Endothelial cell (in vitro differentiated cells): ENCODE measurements at places on chromosomes 11 and 22.

DNA sequence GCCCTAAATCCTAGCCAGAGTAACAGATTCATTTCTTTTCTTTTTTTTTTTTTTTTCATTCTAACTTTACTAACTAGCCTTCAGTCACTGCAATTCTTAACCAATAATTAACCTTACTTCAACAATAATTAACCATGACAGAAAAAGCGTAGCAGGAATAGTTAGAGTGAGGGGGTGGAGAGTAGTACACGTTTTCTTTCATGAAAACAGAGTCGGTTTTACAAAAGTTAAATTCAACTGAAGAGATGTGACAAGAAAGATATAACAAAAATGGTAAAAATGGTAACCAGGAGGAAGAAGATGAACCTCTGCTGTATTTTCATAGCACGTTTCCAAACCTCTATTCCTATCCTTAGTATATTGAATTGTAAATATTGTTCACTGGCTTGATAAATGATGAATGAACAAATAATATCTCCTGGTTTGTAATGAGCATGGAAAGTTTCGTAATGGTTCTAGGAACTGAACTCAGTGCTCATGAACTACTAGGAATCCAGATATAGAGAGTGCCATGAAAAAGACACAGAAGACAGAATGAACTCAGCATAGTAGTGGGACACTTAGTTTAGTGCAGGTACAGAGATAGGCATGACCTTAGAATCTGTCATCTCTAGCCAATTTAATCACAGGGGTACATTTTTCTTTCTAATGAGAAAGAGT lies 116.5 kb upstream of the ANO5 start:
- no peak for DNase-seq

GRCh38 chr11:134289789-134290188 lies 13.6 kb downstream of the GLB1L3 start:
- no peak for DNase-seq

- DNase-seq, result no peak
These were observed 777.6 kb downstream of the TBC1D22A start for GRCh38 chr22:47540011-47540410.

DNA sequence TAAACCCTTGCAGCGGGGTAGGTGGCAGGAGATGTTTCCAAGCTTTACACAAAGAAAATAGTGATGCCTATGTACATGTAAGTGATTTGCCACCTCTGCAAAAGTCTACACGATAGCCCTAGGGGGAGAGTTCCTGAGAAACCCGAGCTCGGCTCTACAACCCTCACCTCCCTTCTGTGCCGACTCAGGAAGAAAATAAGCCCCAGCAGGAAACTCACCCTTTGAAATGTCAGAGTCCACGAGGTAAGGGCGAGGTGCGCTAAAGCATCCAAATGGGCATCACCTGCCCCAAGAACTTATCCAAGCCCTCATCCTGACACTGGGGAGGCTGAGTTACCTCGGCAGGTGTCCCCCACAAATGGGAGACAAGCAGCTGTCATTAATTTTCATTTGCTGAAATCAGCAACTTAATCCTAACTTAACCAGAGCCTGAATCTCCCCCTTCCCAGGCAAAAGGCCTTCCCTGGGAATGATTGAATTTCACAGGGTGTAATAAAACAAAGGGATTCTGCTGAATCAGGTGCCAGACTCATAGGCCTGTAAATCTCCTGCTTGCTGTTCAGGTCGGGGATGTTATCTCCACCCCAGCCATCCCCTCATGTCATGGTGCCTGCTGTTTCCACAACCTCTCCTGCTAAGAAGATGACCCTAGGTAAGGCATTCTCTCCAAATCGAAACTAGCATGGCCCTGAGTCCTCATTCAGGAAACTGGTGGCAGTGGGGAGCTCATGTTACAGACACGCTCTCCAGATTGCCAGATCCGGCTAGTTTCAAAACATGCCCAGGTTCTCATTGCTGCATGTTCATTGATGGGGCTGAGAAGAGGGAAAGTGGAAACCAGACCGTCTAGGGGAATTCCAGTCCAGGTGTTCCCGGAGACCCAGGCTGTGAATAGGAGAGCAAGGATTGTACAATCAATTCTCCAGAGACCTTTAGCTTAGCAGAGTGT lies 105.3 kb upstream of the KIRREL3 start:
- no peak for DNase-seq

DNA sequence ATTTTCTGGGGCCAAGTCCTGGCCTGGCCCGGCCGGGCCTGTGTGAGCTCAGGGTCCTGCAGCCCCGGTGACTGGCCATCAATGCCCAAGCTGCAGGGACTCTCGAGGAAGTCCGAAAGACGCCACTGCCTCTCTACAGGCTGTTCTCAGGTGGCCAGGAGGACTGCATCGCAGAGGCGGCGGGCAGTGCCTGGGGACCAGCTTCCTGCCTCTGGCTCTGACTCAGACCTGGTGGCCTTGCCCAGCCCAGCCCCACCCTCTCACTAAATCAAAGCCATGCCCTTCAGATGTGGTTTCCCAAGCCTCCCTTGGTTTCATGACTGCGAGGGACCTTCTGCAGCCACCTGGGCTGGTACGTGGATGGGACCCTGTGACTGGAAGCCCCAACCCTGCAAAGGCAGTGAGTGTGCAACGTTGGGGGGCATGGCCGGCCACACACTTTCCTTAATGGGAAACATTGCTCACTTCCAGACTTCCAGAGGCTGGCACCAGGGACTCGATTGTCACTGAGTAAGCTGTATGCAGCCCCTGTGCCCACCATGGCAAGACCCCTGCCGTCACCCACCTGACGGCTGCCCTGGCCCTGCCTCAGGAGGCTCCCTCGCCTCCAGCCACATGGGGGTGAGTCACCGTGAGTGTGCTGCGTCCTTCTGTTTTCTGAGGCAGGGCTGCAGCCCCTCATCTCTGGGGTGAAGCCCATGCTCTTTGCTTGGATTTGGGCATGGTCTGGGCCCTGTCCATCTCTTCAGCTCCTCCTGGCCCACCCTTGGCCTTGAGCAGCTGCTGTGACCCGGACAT lies 6.0 kb upstream of the FGF3 start:
- no peak for DNase-seq

DNA sequence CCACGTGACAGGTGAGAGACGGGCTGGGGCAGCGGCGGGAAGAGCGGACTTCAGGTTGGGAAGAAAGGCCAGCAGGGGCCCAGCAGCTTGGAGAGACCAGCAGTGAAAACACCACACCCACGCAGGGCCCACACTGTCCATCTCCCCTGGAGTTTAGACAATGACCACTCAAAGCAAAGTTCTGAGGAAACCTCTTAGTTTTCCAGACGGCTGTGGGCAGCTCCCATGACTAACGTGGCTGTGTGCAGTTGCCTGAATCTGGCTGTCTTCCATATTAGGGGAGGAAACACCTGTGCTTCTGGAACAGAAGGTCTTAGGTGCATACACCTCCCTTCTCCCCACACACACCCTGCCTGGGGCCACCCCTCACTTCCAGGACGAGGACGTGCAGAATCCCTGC lies 70.6 kb upstream of the TTLL12 start:
- no peak for DNase-seq

- DNase-seq, result no peak
These were observed 762 bp downstream of the MTMR3 start for GRCh38 chr22:29883775-29884097.

- DNase-seq, result no peak
These were observed 3.8 kb downstream of the INPPL1 start for GRCh38 chr11:72228229-72228843.

DNA sequence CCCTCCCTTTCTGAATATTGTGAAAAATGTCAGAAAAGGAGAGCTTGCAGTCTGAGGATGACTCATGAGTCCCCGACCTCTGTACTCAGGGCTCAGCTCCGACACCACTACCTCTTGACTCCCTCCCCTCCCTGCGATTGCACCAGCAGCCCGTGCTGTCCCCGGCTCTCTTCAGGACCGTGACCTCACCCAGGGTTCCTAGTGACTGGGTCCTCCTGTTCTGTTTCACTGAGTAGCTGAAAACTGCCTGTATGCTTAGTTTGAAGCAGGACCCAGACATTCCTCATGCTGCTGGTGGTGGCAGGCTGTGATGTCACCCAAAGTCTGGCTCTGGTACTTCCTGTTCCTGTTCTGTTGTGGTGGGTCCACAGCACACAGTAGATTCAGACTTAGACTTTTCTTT lies 11.7 kb downstream of the PHRF1 start:
- no peak for DNase-seq

DNA sequence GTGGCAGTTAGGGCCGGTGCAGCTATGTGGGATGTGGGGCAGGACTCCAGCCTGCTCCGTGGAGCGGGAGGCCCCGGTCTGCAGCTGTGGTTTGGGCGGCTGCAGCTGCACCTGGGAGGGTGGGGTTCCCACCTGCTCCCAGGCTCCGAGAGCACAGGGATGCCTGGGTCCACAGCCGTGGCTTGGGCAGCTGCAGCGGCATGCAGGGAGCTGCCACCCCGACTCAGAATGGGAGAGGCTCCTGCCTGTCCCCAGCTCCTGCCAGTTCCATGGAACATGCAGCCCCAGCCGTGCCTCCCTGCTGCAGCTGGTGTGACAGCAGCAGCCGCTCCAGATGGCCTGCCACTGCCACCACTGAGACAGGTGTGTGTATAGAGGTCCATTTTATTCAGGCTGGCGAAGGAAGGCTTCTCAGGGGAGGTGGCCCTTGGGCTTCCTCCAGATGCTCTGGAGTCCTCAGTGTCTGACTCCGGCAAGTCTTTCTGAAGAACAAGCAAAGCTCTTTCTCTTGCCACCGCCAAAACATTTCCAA lies 21.8 kb upstream of the UPK3A start:
- DNase-seq, result no peak

- DNase-seq, result no peak
These were observed 162.4 kb downstream of the SPON1 start for GRCh38 chr11:14124886-14125285.

GRCh38 chr11:110249066-110249465 lies 47.3 kb downstream of the RDX start:
- DNase-seq, result no peak

- peak; percentile 1 for DNase-seq
These were observed 123.4 kb upstream of the SERPIND1 start for GRCh38 chr22:20650294-20651207.

DNA sequence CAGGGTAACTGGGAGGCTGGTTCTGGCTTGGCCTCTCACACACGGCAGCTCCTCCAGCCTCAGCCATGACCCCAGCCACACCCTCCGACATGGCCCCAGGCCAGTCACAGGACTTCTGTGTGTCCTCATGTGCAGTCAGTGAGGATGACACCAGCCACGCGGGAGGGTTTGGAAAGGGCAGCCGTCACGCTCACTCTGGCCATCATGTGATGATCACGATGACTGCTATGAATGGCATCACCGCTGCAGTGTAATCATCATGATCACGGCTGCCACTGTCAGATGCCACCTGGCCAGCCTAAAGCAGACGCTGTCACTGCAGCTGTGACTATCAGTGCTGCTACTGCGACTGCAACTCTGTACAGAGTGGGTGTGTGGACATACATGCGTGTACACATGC lies 640.9 kb downstream of the BRD1 start:
- no peak for DNase-seq

GRCh38 chr11:3906166-3906565 lies 50.7 kb downstream of the STIM1 start:
- DNase-seq, result no peak
